ENCODE measurements at places on chromosomes 7 and 10.

- DNase-seq, result no peak
- peaks cover 72% of the 10 kb centered on the region for H3K27me3 ChIP-seq
- H3K4me1 ChIP-seq, result peaks cover 54% of the 10 kb centered on the region
- no peaks in the 10 kb centered on the region for H3K36me3 ChIP-seq
- no peak overlapping the region for H3K27ac ChIP-seq
These were observed 20.1 kb downstream of the CYTH3 start for GRCh38 chr7:6252341-6252746.

DNA sequence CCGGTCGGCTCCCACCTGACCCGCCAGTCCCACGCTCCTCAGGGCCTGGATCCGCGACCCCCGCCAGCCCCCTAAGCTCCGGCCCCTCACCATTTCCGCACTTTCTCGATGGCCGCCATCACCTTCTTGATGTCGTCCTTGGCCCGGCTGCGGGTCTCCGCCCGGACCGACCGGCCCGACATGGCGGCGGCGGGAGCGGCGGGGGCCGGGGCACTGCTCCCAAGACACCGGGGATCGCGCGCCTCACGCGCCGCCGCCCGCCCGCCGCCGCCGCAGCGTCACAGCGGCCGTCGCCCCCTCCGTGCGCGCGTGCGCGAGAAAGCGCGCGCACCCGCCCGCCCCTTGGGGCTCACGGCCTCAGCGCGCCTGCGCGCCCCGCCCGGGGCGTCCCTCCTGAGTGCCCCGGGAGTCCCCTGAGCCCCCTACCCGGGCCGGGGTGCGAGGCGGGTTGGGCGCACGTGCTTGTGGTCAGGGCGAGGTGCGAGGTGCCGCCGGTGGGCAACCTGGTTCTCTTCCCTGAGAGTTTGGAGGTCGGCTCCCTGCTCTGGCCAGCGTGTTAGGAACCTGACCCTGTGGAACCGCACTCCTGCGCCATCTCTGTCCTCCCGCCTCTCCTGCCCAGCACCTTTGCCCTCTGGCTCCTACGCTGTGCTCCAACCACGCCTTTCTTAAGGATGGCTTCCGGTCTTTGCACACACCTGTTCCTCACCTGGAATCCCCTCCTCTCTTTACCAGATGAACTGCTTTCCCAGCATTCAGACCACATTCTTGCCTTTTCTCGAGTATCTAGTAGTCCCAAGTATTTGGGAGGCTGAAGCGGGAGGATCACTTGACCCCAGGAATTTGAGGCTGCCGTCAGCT is at the start of gene BCL7B:
TSS of gene BCL7B (minus strand) at position 294 of the 861 bp plus-strand sequence. CDS start at position 182, 112 bp downstream.
- H3K27ac ChIP-seq, result peak within 1 kb of the TSS; percentile 93
- H3K4me3 ChIP-seq, result peak within 1 kb of the TSS; percentile 95
- no peaks in the 10 kb centered on the region for H3K27me3 ChIP-seq
- H3K36me3 ChIP-seq, result peaks cover 5% of the 10 kb centered on the region
- peak; percentile 87 for DNase-seq

DNA sequence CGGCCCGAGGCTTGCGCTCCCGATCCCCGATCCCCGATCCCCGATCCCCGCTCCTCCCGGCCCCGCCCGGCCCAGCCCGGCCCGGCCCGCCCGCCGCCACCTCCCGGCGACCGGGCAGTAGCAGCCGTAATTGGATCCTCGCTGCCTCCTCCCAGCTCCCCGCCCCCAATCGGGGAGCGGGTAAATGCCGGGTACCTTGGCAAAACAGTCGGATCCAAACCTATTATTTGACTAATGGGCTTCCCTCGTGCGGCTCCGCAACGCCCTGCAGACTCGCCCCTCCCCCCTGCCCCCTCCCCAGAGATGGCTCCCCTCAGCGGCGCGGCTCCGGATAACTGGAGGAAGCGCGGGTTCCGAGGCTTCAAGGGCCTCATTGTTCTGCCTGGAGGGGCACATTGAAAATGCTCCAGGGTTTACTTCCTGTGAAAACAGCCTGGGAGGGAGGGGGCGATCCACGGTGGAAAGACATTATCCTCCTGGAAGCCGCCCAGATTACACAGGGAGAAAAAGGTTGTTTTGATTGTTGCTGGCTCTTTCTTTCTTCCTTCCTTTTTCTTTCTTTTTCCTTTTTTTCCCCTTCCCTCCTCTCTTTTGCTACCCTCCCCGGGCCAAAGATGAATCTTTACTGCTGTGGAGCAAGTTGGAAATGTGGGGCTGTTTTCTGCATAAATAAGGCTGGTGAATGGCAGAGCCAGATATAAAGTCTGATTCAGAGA is 94.7 kb upstream of the ZMIZ1 start:
- H3K27me3 ChIP-seq, result no peaks in the 10 kb centered on the region
- no peak for DNase-seq
- peaks cover 43% of the 10 kb centered on the region for H3K4me1 ChIP-seq
- peaks cover 2% of the 10 kb centered on the region for H3K36me3 ChIP-seq
- peak overlapping the region; percentile 99 for H3K4me3 ChIP-seq

DNA sequence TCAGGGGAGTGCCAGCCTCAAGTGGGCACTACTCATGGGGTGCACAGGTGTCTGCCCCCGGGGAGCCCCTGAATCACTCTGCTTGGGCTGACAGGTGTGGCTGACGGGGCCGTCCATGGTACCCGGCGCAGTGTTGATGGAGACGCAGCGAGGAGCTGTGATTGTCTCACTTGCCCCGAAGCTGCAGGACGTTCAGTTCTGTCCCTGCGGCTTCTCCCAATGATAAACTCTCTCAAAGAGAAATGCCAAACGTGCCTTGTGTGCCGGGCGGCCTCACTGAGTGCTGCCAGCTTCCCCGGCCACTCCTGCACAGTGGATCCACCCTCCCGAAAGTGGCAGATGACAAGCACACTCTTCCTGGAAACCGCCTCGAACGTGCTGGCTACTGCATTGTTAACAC is 203.2 kb downstream of the DNAJB6 start:
- H3K36me3 ChIP-seq, result no peaks in the 10 kb centered on the region
- DNase-seq, result no peak
- no peak overlapping the region for H3K27ac ChIP-seq
- no peak overlapping the region for H3K4me3 ChIP-seq
- H3K27me3 ChIP-seq, result no peaks in the 10 kb centered on the region
- peaks cover 12% of the 10 kb centered on the region for H3K4me1 ChIP-seq

GRCh38 chr7:44969701-44970522 is 8.9 kb downstream of the MYO1G start:
- DNase-seq, result no peak
- peaks cover 20% of the 10 kb centered on the region for H3K36me3 ChIP-seq
- H3K4me1 ChIP-seq, result peaks cover 35% of the 10 kb centered on the region
- no peaks in the 10 kb centered on the region for H3K27me3 ChIP-seq

- peaks cover 13% of the 10 kb centered on the region for H3K36me3 ChIP-seq
- no peak overlapping the region for H3K27ac ChIP-seq
- H3K4me1 ChIP-seq, result peaks cover 78% of the 10 kb centered on the region
- no peak overlapping the region for H3K4me3 ChIP-seq
- no peak for DNase-seq
- H3K27me3 ChIP-seq, result no peaks in the 10 kb centered on the region
These were observed 233.0 kb upstream of the MKLN1 start for GRCh38 chr7:131094685-131095084.

DNA sequence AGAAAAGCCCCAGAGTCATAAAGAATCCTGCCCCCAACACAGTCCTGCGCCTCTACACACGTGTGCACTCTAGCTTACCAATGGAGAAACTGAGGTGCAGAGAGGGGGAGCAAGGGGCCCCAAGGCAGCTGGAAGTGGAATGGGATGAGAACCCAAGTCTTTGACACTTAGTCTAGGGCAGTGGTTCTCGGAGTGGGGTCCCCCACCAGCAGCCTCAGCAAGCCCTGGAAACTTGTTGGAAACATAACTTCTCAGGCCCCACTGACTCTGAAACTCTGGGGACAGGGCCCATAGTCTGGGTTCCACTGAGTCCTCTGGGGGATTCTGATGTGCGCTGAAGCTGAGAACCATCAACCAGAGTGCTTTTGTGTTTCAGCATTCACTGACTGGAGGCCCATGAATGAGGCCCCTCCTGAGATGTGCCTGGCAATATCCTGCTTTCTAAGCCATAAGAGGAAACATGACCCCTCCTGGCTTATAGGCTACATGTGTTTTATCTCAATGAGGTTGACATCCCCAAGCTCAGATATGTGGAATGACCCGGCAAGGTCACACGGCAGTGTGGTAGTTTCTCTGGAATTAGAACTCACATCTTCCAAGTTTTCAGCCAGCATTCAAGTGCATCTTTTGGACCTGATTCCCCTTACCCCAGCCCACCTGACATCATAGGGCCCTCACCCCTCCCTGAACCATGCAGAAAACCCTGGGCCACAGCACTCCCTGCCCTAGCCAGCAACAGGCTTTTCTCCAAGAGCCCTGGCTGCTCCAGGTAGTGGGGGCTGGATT is 147.3 kb upstream of the PCBD1 start:
- H3K4me1 ChIP-seq, result no peaks in the 10 kb centered on the region
- no peak overlapping the region for H3K4me3 ChIP-seq
- no peak overlapping the region for H3K27ac ChIP-seq
- H3K36me3 ChIP-seq, result no peaks in the 10 kb centered on the region
- no peaks in the 10 kb centered on the region for H3K27me3 ChIP-seq

- no peak overlapping the region for H3K27ac ChIP-seq
- no peak for DNase-seq
- peaks cover 5% of the 10 kb centered on the region for H3K36me3 ChIP-seq
- H3K4me3 ChIP-seq, result no peak overlapping the region
- peaks cover 17% of the 10 kb centered on the region for H3K27me3 ChIP-seq
- no peaks in the 10 kb centered on the region for H3K4me1 ChIP-seq
These were observed 5.7 kb upstream of the PIP start for GRCh38 chr7:143126146-143126545.

- DNase-seq, result no peak
- H3K27ac ChIP-seq, result no peak overlapping the region
- H3K27me3 ChIP-seq, result no peaks in the 10 kb centered on the region
- peaks cover 10% of the 10 kb centered on the region for H3K4me1 ChIP-seq
These were observed 23.1 kb upstream of the SAR1A start for GRCh38 chr10:70193391-70193844.

DNA sequence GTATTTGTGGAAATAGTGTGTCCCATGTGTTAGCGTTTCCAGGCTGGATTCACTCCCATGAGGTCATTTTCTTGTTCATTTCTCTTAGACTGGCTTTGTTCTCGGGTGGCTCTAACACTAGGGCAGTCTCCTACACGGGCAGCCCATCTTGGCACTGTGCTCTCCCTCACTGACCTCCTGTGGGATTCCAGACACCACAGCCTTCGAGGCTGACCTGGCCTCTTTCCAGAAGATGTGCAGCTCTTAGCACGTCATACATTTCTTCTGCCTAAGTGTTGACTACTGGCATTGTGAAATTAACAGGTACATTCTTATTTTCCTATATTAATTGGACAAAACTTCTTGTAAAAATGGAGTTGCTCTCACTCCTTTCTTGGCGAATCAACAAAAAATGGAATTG is 72.8 kb downstream of the INSYN2A start:
- no peak overlapping the region for H3K4me3 ChIP-seq
- H3K4me1 ChIP-seq, result no peaks in the 10 kb centered on the region
- H3K27me3 ChIP-seq, result peaks cover 5% of the 10 kb centered on the region
- H3K36me3 ChIP-seq, result no peaks in the 10 kb centered on the region

- no peak overlapping the region for H3K27ac ChIP-seq
- peaks cover 28% of the 10 kb centered on the region for H3K27me3 ChIP-seq
- DNase-seq, result no peak
- no peaks in the 10 kb centered on the region for H3K4me1 ChIP-seq
- no peak overlapping the region for H3K4me3 ChIP-seq
- H3K36me3 ChIP-seq, result no peaks in the 10 kb centered on the region
These were observed 19.9 kb upstream of the FAM180A start for GRCh38 chr7:135768467-135768866.

- no peaks in the 10 kb centered on the region for H3K36me3 ChIP-seq
- no peak for DNase-seq
- H3K27ac ChIP-seq, result no peak overlapping the region
- H3K27me3 ChIP-seq, result peaks cover 12% of the 10 kb centered on the region
These were observed 48.0 kb downstream of the CYCS start for GRCh38 chr7:25077096-25077495.

- DNase-seq, result no peak
- H3K4me1 ChIP-seq, result no peaks in the 10 kb centered on the region
- no peak overlapping the region for H3K4me3 ChIP-seq
- H3K27me3 ChIP-seq, result no peaks in the 10 kb centered on the region
- H3K36me3 ChIP-seq, result no peaks in the 10 kb centered on the region
- no peak overlapping the region for H3K27ac ChIP-seq
These were observed 1177.4 kb upstream of the PHF14 start for GRCh38 chr7:9796241-9796640.

DNA sequence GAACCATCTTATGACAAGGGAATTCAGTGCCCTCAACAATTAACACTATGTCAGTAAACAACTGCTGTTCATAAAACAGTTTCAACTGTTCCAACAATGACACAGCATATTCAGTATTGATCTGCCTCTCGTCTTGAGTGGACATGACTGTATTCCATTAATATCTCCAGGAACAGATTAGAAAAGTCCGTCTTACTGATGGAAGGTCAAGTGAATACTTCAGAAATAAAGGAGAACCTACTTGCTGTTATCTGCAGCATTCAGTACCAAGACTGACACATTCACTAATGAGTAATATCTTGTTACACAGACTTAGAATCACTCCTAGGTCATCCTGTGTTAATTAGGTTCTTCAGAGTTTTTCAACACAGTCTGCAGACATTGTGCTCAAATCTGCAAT is 12.1 kb downstream of the KBTBD2 start:
- peak overlapping the region; percentile 67 for H3K27ac ChIP-seq
- DNase-seq, result no peak
- H3K4me1 ChIP-seq, result peaks cover 45% of the 10 kb centered on the region
- H3K36me3 ChIP-seq, result peaks cover 2% of the 10 kb centered on the region
- H3K27me3 ChIP-seq, result no peaks in the 10 kb centered on the region

DNA sequence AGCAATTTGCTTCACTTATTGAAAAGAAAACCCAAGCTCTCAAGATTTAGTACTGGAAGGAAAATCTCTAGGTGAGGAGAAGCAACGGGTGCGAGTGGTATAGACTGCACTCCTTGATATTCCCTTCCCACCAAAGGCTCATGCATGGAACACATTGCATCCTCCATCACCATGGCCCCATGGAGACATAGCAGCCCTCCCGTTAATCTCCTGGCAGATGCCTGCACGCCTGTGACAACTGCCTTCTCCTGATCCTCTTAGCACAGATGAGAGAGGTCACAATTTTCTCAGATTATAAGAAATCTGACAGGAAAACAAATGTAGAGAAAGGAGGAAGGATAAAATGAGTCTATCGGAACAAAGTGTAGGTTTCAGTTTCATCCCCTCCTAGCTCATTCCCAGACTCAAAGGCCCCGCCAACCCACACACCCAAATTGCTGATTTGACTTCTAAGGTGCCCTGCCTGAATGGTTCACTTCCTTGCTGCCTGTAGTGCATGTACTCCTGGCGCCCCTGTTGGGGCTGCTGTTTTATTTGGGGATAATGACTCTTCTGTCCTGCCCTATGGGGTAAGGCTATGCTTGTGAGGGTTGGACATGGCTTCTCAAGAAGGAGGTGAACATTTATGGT is 50.0 kb downstream of the PLXNA4 start:
- DNase-seq, result peak; percentile 12
- H3K27me3 ChIP-seq, result no peaks in the 10 kb centered on the region
- no peaks in the 10 kb centered on the region for H3K36me3 ChIP-seq

- H3K4me3 ChIP-seq, result no peak overlapping the region
- no peak overlapping the region for H3K27ac ChIP-seq
- H3K4me1 ChIP-seq, result no peaks in the 10 kb centered on the region
- H3K36me3 ChIP-seq, result peaks cover 2% of the 10 kb centered on the region
- no peaks in the 10 kb centered on the region for H3K27me3 ChIP-seq
These were observed 34.8 kb downstream of the VKORC1L1 start for GRCh38 chr7:65907501-65908198.

- DNase-seq, result no peak
- H3K27me3 ChIP-seq, result peaks cover 41% of the 10 kb centered on the region
These were observed 11.3 kb downstream of the DMBT1 start for GRCh38 chr10:122571892-122572291.

GRCh38 chr7:151888079-151889067 is 11.5 kb upstream of the PRKAG2 start:
- H3K4me1 ChIP-seq, result no peaks in the 10 kb centered on the region
- H3K36me3 ChIP-seq, result no peaks in the 10 kb centered on the region
- peaks cover 18% of the 10 kb centered on the region for H3K27me3 ChIP-seq
- no peak for DNase-seq
- no peak overlapping the region for H3K4me3 ChIP-seq
